ENCODE measurements at places on chromosomes 1 and 21. TPM values are rescaled to one million over a fixed set of nuclear protein-coding genes. Genes with fewer than 3 reads are reported as not detected.
A peak's percentile ranks its signal among the peaks of the same experiment; 100 is the strongest.

DNA sequence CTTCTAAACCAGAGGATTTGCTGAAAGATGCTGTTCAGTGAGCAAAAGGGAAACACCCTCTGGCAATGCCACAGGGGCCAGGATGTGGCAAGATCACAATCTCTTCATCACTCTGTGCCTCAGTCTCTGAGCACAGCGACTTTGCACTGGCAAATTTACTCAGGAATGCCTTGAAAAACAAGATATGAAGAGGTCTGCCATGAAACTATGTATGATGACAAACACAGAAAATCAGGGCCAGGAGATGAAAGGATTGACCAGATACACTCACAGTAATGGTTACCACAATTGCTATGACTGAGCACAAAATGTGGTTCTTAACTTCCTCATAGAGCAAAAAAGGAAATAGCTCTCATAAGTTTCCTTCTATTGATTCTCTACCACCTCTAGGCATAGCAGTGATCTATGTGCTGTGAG lies 5.8 kb downstream of the TTC13 start:
- H3K4me3 ChIP-seq: peak overlapping the region; percentile 52
- no peaks in the 10 kb centered on the region for H3K27me3 ChIP-seq
- peak; percentile 66 for DNase-seq
- H3K4me1 ChIP-seq: peaks cover 58% of the 10 kb centered on the region
- H3K27ac ChIP-seq: peak overlapping the region; percentile 79

- no peak overlapping the region for H3K27ac ChIP-seq
- peaks cover 51% of the 10 kb centered on the region for H3K27me3 ChIP-seq
- no peaks in the 10 kb centered on the region for H3K4me1 ChIP-seq
- no peaks in the 10 kb centered on the region for H3K36me3 ChIP-seq
- no peak for DNase-seq
Measured at GRCh38 chr1:165549973-165550372, 6.2 kb downstream of the LRRC52 start.

DNA sequence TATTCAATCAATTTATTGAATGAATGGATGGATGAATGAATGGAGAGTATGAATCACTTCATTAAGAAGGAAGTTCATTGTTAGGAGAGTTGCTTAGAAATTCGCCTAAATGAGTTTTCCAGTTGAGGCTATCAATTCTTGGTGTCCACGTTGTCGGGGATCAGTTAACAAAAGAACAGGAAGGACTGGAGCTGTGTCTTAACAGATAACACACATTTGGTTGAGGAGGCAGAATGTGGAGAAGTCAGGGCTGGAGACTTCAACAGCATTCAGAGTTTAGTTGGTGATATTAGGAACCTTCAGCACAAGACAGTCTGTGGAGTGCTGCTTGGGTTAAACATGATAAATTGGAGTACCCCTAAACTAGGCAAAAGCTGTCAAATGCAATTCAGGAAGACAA lies 33.7 kb downstream of the ZBTB18 start:
- H3K27ac ChIP-seq: no peak overlapping the region
- no peaks in the 10 kb centered on the region for H3K4me1 ChIP-seq
- no peak overlapping the region for H3K4me3 ChIP-seq
- peaks cover 6% of the 10 kb centered on the region for H3K27me3 ChIP-seq
- no peaks in the 10 kb centered on the region for H3K36me3 ChIP-seq

DNA sequence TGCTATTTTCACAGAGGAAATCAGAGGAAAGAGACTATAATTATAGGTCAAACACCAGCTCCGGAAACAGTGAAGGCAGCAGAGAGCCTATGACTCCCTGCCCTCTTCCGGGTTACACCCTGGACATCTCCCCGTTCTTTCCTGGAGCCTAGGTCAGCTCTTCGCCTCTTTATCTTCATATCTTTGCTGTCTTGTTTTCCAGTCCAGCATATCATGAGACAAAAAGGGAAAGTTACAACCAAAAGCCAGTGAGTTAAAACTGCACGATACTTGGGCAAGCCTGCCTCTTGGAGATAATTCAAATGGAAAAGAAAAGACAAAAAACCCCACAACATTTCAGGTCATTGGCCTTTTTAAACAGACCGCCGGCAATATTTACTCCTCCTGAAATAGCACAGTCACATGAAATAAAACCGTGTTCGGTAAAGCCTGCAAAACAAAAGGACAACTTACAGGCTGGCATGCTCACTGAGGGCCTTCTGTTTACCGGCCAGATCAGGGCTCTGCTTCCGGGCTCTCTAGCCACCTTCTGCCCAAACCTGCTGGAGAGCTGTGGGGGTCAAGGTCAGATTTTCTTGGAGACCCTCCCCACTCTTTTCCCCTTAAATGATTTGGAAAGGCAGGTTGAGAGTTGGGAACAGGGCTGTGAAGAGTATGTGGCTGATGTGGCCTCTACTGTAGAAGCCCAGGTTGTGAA lies 42.8 kb upstream of the PPP2R5A start:
- H3K4me3 ChIP-seq: no peak overlapping the region
- no peak for DNase-seq
- peak overlapping the region; percentile 58 for H3K27ac ChIP-seq
- H3K4me1 ChIP-seq: peaks cover 24% of the 10 kb centered on the region
- H3K36me3 ChIP-seq: no peaks in the 10 kb centered on the region
- H3K27me3 ChIP-seq: no peaks in the 10 kb centered on the region

Gene SLC37A1
- 37.6 TPM for total RNA-seq

Gene RSPH1
- 0.36 TPM for total RNA-seq

Gene HSF2BP
- total RNA-seq: 1.3 TPM

Gene SLC2A5
- total RNA-seq: not detected

Gene B3GALT5
- total RNA-seq: not detected

Gene LRRN2
- total RNA-seq: not detected

Gene RXFP4
- not detected for total RNA-seq

Gene CREB3L4
- 13.9 TPM for total RNA-seq

All from activated T-cell treated with anti-CD3 and anti-CD28 coated beads, Interleukin-2, amount 50 U/mL, for 72 hours (primary cell).